Central memory CD8-positive, alpha-beta T cell (primary cell): ENCODE measurements at places on chromosomes 11 and 22.
A peak's percentile ranks its signal among the peaks of the same experiment; 100 is the strongest.

- DNase-seq, result no peak
Observed at GRCh38 chr22:28008056-28008455, 89.0 kb upstream of the PITPNB start.

- no peak for DNase-seq
Observed at GRCh38 chr11:27934830-27935145, 173.2 kb downstream of the KIF18A start.

- no peak for DNase-seq
Observed at GRCh38 chr11:79663017-79663416, 222.2 kb upstream of the TENM4 start.

GRCh38 chr11:112229746-112230433 lies 3.7 kb downstream of the PTS start:
- no peak for DNase-seq

- DNase-seq, result no peak
Observed at GRCh38 chr11:26399336-26399735, 67.4 kb downstream of the ANO3 start.

- DNase-seq, result no peak
Observed at GRCh38 chr11:70306586-70307033, 36.1 kb downstream of the PPFIA1 start.

DNA sequence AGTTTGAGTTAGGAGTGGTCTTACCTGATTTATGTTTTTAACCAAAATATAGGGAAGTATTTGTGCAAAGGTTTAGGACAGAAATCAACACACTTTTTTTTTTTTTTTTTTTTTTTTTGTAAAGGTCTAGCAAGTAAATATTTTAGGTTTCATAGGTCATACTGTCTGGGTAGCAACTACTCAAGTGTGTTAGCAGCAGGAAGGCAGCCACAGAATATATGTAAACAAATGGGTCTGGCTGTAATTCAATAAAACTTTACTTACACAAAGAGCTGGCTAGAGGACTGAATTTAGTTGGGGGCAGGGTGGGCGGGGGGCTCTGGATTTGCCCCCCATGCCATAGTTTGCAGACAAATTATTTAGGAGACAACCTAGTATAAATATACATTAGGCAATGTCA lies 510.4 kb downstream of the NELL1 start:
- no peak for DNase-seq

DNA sequence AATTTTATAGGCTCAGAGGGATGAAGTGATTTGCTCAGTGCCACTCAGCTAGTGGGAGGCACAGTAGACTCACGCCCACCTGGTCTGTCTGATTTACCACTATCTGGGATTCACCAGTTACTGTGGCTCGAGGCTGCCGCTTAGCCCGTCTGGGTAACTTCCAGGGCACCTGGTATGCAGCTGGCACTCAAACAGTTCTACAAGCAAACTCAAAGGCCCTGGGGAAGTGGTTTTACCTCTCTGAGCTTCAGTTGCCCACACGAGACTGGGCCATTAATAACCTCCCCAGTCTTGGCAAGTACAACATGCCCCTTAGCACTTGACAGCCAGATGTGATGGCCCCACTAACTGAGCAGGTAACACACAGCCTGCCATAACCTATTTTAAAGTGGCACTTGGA lies 2.6 kb downstream of the GDPD5 start:
- DNase-seq, result no peak

- no peak for DNase-seq
Observed at GRCh38 chr11:66462010-66462409, 4.7 kb upstream of the PELI3 start.

GRCh38 chr11:73228268-73229134 lies 10.4 kb downstream of the P2RY2 start:
- DNase-seq, result no peak

GRCh38 chr11:58513747-58514367 lies 6.0 kb upstream of the OR5B21 start:
- DNase-seq, result no peak

- no peak for DNase-seq
Observed at GRCh38 chr11:66316849-66317251, at the start of gene CD248. CD248 (minus strand) TSS chr11:66317044; CDS start chr11:66317027, 17 bp downstream.

DNA sequence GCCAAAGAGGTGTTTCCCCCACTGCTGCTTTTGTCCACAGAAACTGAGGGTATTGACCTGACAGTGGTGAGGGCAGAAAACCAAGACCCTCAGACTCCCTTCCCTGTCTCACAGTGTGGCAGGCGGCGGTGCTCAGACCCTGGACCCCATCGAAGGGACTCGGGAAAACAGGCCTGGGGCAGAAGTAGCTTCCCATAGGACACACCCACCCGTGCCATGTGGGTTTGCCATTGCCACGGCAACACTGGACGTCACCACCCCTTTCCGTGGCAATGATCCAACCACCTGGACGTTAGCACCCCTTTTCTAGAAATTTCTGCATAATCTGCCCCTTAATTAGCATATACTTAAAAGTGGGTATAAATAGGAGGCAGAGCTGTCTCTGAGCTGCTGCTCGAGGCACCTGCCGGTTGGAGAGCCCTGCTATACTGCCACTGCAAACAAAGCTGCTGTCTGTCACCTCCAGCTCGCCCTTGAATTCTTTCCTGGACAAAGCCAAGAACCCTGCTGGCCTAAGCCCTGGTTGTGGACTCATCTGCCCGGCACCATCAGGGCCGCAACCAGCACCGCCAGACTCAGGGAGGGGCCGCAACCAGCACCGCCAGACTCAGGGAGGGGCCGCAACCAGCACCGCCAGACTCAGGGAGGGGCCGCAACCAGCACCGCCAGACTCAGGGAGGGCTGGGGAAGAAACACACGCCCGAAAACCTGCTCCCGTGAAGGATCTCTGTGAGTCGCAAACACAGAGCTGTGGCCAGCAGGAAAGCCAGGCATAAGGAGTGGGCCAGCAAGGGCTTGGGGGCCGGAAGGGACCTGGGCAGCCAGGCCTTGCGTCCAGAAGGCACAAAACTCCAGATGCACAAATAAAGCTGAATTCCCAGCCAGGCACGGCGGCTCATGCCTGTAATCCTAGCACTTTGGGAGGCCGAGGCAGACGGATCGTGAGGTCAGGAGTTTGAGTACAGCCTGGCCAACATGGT lies 10.4 kb downstream of the MLC1 start:
- no peak for DNase-seq

GRCh38 chr11:118216621-118217481 lies 8.0 kb downstream of the JAML start:
- peak; percentile 37 for DNase-seq

- no peak for DNase-seq
Observed at GRCh38 chr11:27234043-27234668, 128.9 kb downstream of the CCDC34 start.

- DNase-seq, result no peak
Observed at GRCh38 chr11:38710262-38710661, 2112.2 kb upstream of the RAG2 start.

GRCh38 chr11:130295657-130296056 lies 19.1 kb downstream of the ZBTB44 start:
- no peak for DNase-seq

DNA sequence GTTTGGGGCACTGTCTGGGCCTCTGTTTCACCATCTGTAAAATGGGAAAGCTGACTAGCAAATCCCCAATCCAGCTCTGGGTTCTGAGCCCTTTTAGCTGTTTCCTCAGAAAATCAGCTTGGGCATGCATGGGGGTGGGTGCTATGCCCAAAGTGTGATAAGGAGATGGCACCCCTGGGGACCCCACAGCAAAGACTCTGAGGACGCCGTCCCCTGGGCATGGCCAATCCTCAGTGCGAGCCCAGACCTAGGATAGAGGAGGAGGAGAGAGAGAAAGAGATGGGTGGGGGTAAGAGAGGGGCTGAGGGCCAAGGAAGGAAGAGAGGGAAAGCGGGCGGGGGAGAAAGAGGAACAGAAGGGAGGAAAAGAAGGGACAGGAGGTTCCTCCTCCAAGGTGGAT lies 31.8 kb downstream of the TPBGL start:
- DNase-seq, result no peak

DNA sequence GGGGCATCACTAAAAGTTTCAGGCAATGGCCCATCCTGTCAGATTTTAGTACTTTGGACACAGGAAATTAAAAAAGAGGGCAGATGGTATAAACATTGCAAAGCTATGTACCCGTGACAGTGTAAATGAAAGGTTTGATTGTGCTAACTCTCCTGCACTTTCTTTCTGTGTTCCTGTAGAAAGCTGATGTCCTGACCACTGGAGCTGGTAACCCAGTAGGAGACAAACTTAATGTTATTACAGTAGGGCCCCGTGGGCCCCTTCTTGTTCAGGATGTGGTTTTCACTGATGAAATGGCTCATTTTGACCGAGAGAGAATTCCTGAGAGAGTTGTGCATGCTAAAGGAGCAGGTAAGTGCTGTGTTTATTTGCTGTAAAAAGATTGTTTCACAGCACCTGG lies 10.3 kb downstream of the CAT start:
- no peak for DNase-seq

DNA sequence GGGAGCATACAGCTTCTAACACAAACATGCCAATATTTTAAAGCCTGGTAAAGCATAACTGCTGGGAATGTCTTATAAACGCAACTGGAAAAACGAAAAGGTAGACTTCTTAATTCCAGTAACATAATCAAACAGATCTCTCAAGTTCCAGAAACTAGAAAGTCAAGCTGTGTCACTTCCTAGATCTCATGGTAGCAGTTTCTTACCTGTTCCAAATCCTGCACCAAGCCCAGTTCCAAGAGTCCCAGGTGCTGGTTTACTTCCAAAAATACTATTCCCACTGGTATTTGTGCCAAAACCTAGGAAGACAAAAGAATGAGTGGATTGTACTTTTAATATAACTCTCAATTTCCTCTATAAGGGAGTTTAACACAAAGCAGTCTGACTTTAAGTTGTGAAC lies 44.2 kb downstream of the NUP98 start:
- DNase-seq, result no peak

DNA sequence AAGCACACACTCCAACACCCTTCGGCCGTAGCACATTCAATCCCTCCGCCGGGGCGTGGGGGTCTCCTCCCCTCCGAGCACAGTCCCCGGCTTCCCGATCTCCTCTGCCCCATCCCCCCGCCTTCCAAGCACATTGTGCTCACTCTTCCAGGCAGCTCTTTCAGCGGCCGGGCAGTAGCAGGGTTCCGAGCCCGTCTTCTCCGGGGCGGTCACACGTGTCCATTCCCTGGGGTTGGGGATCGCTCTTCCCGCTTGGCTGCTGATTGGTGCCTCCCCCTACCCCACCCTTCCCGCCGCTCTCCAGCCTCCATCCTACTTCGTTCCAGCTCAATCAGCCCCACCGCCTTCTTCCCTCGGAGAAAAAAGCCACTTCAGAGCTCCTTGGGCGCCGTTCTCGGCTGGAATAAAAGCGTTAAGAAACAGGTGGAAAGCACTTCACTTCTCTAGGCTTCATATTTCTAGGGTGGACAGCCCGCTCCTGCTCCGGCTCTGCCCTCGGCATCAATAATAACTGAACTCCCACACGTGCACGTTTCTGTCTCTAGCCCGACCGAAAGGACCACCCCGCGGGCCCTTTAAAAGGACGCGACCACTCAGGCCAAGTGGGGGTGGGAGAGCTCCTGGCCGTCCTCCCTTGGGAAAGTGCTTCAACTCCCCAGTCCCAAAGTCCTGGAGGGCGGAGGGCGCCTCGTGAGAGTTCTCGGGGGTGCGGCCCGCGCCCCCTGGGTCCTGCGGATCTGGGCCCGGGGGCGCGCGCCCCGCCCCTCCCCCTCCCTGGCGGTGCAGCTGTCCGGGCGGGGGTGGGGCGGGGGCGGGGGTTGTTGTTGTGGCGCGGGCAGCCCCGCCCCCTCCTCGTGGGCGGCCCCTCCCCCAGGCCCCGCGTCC lies 464 bp upstream of the CECR2 start:
- DNase-seq, result no peak

- no peak for DNase-seq
Observed at GRCh38 chr11:131397675-131398074, 27.3 kb downstream of the NTM start.

DNA sequence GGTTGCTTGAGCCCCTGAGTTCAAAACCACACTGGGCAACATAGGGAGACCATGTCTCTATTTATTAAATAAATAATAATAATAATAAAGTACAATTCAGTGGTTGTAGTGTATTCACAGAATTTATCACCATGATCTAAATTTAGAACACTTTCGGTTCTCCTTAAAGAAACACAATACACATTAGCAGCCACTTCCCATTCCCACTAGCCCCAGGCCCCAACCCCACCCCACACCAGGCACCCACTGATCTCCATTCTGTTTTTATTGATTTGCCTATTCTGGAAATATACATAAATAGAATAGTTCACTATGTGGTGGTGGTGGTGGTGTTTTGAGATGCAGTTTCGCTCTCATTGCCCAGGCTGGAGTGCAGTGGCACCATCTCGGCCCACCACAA lies 45.7 kb downstream of the BCL2L13 start:
- no peak for DNase-seq

DNA sequence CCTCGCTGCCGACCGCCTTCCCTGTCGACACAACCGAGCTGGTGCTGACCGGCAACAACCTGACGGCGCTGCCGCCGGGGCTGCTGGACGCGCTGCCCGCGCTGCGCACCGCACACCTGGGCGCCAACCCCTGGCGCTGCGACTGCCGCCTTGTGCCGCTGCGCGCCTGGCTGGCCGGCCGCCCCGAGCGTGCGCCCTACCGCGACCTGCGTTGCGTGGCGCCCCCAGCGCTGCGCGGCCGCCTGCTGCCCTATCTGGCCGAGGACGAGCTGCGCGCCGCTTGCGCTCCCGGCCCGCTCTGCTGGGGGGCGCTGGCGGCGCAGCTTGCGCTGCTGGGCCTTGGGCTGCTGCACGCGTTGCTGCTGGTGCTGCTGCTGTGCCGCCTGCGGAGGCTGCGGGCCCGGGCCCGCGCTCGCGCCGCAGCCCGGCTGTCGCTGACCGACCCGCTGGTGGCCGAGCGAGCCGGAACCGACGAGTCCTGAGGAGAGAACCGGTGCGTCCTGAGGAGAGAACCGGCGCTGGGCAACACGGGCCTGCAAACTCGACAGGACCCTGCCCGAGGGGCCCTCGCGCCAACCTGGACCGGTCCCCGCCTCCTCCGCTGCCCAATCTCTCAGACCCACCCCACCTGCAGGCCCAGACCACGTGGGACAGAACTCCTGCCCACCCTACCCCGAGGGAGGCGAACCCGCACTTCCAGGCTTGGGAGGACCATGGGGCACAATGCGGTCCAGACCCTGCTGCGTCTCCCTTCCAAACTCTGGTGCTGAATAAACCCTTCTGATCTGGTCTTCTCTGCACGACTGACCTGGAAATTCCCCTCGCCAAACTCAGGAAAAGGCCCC lies 866 bp downstream of the GP1BB start:
- no peak for DNase-seq
